ENCODE measurements at places on chromosomes 1 and 21.

DNA sequence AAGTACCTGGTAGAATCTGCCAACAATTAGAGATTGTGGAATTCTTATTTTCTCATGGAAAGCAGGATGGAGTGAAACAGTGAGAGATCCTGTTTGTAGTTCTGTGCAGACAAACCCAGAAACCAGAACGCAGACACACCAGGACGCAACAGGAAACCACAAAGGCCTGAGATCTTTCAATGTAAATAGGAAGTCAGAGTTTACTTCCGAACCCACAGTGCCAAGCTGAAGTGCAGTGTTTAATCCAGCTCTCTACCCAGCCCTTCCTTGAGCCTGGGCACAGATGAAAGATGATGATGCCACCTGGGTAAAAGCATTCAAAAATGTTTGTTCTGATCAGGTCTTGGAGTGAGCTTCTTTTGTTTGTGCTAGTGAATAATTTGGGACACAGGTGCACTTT is 244.2 kb upstream of the HOOK1 start:
- no peak for DNase-seq

GRCh38 chr1:14757286-14757625 is 158.8 kb downstream of the KAZN start:
- no peak for DNase-seq

- DNase-seq = no peak
These were observed 93.4 kb upstream of the SOD1 start for GRCh38 chr21:31566064-31566463.

DNA sequence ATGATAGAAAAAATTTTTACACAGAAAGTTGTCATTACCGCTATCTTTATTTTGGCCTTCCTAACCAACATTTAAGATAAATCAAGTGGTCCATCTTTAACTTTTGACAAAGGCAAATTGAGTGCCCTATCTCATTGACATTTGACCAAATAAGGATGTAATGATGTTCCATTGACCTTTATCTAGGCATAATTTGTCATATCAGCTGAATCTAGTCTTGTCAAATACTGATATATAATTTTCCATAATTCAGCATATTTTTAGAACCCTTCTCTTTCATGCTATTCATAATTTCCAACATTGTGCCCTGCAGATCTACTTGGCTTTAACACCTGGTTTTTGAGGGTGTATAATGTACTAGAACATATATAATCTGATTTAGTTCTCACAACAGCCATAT is 63.8 kb downstream of the XCL1 start:
- DNase-seq = no peak

DNA sequence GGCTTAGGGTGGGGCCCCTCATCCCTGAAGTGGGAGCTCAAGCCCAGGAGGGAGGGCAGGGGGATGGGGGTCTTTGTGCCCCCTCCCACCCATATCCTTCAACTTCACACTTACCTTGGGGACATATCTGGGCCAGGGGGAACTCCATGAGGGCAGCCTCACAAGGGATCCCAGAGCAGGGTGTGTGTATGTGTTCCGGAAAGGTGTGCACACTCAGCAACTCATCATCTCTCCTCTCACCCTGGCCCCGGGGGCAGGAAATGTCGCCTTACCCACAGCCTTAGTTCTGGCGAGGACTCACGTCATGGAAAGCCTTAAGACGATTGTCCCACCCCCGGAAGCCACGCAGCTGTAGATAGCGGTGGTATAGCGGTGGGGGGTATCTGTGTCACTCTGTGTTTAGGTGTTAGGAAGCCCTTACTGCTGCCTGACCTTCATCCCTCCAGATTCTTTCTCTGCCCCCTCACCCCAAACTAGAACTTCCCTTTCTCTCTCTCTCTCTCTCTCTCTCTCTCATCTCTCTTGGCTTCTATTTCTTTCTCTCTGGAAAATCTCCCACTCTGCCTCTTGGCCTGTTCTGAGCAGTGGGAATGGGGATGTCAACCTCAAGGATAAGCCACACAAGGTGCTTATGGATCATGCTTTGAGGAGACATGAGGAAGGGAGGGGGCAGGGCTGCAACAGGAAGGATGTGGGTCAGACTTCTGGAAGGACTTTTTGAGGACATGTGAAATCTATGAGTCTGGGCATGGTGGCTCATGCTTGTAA is at the start of gene SH2D2A:
Gene SH2D2A, minus strand, starts transcription at position 288 of the 768 bp plus-strand sequence. Its CDS starts 140 bp downstream, at position 148.
- peak; percentile 82 for DNase-seq

DNA sequence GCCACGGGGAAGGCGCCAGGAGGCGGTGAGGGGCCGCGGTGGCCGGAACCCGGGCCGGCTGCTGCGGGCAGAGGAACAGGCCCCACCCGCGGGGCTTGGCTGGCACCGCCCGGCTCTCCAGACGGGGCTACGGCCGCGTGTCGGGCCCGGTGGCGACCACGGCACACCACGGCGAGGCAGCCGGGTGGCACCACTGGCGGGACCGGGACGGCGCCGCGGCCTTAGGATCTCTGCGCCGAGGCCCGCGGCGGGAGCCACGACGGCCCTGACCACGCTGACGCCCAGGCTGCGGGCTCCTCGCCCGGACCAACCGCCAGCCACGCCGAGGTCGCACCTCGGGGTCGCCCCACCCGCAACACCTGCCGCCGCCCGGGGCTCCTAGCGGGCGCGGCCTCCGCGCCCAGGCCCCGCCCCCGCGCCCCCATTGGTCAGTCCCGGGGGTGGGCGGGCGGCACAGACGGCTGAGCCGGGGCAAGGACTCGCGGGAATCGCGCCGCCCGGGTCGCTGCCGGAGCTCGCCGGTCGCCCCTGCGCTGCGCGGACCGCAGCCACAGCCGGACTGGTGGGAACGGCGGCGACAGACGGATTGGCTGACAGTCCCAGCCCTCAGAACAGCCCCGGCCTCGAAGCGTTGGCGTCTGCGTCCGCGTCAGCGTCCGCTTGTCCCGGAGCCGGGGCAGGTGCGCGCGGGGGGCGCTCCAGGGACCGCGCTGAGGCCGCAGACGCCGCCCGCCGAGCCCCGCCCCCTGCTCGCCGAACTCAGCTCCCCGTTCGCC is at the start of gene BMP8A:
Gene BMP8A, plus strand, starts transcription at position 491 of the 776 bp plus-strand sequence. CDS start 356 bp downstream, outside the sequence.
- peak; percentile 59 for DNase-seq

- DNase-seq = no peak
These were observed 11.3 kb downstream of the CDK18 start for GRCh38 chr1:205515781-205516253.

GRCh38 chr1:70909262-70909822 is 138.3 kb downstream of the PTGER3 start:
- no peak for DNase-seq

GRCh38 chr1:116525440-116525839 is 45.4 kb downstream of the CD58 start:
- no peak for DNase-seq

DNA sequence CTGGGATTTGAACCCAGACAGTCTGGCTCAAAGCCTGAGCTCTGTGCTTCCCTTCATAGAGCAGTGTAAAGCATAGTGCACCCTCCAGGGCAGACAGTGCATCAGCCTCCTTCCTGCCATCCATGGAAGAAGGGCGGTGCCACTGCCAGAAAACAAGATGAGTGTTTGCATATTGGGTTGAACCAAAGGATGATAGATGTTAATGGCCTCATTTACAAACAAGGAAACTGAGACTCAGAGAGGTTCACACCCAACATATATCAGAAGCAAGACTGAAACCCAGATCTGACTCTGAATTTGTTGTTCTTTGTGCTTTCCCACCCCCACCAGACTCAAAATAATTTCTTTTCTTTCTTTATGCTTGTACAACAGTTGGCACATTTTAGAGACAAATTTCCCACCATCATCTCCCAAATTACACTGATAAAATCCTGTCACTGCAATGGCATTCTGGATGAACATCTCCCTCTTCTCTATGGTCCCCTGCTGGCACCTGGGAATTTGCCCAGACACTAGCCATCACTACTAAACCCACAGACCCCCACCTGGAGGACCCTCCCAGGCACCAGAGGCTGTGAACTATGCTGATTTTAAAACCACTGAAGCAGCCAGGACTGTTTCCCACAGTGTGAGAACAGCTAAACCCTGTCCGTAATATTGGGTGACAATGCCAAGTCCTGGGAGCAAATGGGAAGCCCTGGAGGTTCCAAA is 45.4 kb upstream of the MPZL1 start:
- no peak for DNase-seq

DNA sequence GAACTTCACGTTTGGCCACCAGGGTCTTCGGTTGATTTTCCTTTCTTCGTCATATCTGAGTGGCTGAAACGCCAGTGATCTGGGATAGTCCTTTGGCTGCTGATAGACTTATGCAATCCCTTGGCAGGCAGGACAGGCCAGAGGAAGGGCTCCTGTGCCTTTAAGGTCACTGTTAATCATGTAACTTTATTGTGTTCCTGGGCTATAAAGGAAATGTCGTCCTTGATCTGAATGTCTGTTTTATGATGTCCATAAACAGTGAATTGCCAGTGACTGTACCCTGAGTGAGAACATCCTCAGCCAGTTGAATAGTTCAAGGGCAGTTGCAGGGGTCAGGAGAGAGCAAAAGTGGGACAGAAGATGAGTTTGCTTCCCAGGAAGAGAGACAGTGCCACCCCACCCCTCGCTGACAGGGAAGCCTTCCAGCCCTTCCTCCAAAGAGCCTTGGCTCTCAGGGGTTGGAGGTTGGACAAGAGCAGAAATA is 68.0 kb downstream of the PDE9A start:
- no peak for DNase-seq

GRCh38 chr1:157107702-157108101 is 8.1 kb upstream of the ETV3L start:
- DNase-seq = no peak

GRCh38 chr1:154221278-154222001 is 685 bp downstream of the UBAP2L start:
- peak; percentile 48 for DNase-seq

DNA sequence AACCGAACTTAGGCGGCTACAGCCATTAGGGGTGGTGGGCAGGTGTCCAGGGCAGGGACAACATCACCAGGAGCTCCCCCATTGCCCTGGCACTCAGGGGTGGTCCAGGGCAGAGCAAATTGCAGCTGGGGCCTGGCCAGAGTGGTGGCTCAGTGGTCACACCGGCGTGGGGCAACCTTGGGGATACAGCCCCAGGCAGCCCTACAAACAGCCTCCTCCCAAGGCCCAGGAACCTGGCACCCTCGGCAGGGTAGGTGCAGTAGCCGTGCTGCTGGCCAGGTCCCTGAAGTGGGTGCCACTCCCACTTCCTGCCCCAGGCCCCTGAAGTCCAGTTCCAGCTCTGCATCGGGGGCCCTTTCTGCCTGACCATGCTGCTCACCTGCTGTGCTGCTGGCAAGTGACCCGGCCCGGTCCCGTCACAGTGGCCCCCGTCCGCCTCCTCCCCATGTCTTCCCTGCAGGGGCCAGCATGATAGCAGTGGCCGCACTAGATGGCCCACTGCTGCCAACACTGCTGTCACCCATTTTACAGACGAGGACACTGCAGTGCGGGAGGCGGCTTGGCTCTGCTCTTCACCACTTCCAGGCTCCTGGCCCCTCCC is 712.8 kb downstream of the MATN1 start:
- no peak for DNase-seq

DNA sequence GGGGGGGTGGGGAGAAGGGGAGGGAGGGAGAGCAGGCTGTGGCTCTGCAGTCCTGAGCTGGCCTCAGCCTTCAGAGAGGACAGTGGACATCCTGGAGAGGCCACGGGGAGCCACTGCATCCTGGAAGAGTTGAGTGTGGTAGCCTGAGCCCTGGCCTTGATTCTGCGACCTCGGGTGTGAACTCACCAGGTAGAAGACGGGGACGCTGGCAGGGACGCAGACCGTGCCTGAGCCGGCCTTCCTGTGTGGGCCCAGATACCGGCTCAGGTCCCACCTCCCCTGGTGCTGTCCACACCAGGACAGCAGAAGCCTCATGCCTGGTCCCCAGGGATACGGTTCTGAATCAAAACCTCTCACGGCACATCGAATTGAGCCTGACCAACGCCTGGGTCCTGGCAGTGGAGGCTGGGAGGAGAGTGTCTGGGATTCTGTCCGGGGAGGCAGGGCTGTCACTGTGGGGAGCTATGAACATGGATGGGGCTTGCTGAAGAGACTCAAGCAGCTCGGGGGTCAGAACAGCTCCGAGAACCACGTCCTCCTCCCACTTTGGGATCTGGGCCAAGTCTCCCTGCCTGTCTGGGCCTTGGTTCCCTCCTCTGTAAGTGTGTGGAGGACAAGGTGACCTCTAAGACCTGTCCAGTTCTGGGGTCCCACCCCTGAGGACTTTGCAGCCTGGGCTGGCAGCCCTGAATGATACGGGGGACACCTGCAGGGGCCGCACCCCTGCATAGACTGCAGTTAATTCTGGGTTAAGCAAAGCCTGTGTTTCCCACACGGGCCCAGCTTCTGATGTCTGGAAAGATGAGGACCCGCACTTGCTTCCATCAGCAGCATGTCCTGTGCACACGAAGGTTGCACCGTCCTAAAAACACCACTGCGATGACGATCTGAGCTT is 30.4 kb downstream of the RRP1 start:
- DNase-seq = no peak

Measured in stimulated activated CD4-positive, alpha-beta T cell treated with anti-CD3 and anti-CD28 coated beads, Interleukin-2, amount 100 ng/mL, for 48 hours (primary cell).